Astrocyte (in vitro differentiated cells and primary cell): ENCODE measurements at places on chromosomes 7 and 10. TPM values are rescaled to one million over a fixed set of nuclear protein-coding genes. Genes with fewer than 3 reads are reported as not detected.
A peak's percentile ranks its signal among the peaks of the same experiment; 100 is the strongest.

DNA sequence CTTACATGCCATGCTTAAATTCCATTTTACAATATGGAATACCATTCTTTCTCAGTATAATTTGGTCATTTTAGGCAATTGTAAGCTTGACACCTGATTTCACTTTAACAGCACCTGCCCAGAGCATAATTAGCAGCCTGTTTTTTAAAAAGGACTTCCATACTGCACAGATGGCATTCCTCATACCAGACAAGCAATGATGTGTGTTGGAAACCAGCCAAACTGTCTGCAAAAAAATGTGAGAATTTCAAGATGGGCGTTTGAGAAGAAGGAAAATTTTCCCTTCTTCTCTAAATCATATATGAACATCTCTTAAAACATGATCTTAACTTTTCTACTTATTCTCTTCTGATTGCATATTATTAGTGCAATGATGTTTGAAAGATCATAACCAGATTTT, 40.4 kb upstream of the AGMO start:
- DNase-seq, result no peak

DNA sequence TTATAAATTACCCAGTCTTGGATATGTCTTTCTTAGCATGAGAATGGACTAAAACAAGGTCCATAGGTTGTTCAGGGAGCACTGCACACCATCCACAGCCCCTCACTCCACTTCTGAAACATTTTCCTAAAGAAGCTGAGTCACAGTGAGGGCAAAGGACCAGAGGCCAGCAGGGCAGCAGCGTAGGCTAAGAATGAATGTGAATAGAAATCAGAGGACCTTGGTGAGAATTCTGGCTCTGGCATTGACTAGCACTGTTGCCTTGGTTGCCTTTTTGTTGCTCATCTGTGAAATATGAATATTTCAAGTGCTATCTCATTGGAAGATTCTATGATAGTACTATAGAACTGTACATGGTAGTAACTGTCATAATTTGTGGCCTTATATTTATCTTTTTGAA, 41.7 kb upstream of the TOMM7 start:
- no peak for DNase-seq

DNA sequence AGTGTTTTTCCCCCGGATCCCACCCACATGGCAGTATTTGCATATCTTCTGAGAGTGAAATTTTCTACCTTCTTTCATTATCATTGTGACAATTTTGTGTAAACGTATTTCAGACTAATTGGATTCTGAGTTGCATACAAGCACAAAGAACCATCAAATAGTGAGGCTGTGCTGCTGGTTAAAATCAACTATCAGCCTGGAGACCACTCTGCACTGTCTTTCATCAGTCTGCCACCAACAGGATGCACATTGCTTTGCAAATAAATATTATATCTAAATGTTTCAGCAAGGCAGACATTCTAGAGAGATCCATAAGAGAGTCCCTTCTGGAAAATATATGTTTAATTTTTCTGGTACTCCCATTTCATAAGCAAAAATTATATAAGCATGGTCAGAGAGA, 851.8 kb downstream of the XPNPEP1 start:
- no peak for DNase-seq

DNA sequence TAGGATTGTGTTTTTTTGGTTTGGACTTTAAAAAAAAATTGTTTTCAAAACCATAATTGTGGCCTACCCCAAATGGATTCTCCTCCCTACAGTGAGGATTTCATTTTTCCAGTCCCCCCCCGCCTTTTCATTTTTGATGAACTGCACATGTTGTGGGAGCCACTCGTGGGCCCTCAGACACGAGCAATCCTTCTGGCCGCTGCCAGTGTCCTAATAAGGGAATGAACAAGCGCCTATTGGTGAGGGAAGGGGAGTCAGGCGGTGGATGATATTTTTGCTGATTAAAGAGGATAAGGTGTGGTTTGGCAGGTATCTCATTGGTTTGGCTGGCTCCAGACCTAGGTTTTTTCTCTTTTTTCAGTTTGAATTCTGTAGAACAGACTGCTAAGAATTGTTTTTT, 78.7 kb upstream of the AGBL3 start:
- peak; percentile 79 for DNase-seq

DNA sequence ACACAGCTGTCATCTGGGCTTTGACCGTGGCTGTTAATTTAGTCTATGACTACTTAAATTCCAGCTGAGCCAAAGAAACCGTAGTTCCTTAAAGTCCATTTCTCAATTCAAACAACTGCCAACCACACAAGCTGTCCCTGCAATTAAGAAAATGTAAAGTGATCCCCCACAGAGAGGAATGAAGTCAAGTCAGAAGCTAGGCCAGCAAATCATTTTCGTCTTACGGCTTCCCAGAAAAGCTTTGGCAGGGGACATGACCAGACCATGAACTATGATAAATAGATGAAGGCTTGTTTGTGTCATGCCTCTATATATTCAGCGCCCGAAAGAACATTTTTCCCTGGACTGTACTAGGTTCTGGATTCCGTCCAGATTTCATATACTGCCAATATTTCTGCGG, 54.6 kb downstream of the HACD1 start:
- DNase-seq, result peak; percentile 95

IFIT1B gene
- total RNA-seq, result not detected in 2 replicates

ASB4 gene
- not detected in 2 replicates for total RNA-seq

DNA sequence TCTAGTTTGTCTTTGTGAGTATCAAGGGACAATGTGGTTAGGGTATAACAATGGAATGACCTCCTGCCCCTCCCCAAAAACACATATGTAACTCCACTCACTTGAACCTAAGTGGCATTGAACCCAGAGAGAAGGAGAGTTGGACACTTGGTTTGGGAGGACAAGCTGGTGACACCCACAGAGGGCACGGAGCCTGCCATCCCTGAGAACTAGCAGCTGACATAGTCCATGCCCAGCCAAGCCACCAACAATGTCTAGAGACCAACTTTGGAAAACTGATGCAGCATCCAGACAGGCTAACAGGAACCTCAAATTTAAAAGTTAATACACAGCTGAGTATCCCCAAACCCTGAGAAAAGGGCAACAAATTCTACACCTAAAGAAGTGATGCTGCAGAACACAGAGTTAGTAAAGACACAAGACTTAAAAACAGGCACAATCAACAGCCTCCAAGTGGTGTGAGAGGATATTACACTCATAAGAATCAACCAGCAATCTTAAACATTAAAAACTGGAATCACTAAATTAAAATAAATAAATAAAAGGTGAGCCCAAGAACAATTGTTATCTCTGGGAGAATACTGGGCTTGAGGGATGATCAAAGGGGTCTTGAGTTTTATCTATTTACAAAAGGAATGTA, 27.2 kb downstream of the NUDCD3 start:
- DNase-seq, result no peak

GRCh38 chr7:34131371-34131770, 226.0 kb downstream of the BMPER start:
- peak; percentile 31 for DNase-seq

- no peak for DNase-seq
Observed at GRCh38 chr7:39898867-39899266, 51.2 kb upstream of the CDK13 start.

DNA sequence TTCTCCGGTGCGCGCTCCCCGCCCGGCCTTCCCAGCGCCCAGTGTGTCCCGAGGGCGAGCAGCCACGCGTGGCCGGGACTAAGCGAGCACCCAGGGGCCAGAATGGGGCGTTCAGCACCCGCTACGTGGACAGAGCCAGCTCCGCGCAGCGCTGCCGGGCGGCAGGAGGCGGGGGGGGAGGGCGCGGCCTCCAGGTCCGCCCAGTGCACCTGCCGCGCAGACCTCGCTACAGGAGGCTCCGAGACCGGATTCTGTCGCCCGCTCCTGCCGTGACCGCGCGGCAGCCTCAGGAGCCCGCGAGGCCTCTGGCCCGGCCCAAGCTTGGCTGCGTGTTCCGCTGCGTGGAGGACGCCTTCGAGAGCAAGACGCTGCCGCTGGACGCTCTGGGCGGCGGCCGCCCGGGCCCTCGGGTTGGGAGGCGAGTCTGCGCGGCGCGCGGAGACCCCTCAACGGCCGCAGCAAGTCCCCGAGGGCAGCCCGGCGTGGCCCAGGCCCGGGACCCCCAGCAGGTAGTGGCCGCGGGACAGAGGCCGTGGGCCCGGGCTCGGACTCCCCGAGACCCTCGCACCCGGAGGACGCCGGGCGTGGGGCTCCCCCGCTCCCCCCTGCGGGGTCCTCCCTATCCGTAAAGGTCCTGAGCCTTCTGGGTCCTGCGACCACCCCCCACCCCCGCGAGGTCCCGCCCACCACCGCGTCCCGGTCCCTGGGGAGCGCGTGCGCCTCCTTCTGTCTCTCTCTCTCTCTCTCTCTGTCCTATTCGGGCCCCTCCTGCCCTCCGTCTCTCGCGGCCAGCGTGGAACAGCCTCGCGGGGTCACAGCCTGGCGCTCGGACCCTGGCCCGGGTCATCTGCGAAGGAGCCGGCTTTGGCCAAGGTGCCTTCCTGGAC, 904 bp upstream of the DPYSL4 start:
- no peak for DNase-seq

DNA sequence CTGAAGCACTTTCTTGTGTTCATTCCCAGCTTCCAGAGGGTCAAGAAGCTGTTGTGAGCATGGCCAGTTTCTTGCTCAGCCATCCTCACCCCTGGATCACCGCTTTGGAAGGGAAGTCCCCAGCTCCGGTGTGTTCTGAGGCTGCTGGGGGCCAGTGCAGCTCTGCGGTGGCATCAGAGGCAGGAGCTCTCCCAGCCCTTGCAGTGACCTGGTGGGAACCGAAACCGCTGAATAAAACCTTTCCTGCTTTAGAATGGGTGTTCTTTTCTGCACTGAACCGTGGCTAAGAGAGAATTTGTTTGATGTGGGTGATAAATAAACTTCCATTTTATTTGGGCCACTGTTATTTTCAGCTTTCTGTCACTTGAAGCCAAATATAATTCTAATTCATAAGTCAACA, 450.9 kb upstream of the VSTM2A start:
- DNase-seq, result no peak

DNA sequence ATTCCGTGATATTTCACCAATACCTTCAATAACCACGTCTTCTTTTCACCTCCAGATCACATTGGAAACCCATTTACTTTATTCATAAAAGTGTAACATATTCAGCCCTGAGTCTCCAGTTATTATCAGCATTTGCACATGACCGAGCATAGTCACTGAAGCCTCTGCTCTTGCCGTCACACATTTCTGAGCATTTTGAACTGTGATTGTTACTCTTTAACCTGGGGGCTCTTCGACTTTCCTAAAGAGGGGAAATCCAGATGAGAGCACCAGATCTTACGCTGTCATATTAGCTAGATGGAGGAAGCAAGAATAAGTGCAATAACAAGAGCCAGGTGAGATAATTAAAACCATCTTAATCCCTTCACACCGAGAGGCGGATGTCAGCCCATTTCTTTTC, 260.0 kb upstream of the NRP1 start:
- DNase-seq, result no peak

DNA sequence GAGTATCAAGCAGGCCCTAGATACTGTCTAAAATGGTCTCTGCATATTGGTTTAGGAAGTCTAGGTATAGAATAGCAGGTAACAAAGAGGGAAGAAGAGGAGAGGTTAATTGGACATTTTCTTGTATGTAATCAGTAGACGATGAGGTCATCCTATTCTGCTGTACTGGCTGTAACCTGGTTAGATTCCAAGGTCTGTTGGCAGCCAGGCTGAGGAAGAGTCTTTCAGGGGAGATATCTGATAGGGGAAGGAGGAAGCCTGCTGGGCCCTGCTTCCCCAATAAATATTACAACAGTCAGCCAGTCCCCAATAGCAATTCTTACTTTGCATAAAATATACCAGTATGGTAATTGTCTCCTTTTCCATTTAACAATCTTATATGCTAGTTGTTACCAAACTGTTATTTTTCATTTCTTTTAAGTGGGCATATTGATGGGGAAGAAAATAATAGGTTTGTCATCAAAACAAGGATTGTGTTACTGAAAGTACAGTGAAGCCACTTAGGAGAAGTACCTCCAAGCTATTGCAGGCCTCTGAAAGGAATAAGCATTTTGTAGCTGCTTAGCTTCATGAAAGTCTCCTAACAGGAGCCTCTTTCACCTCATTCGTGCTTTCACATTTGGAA, 186.4 kb downstream of the LRRC4 start:
- DNase-seq, result peak; percentile 59

DNA sequence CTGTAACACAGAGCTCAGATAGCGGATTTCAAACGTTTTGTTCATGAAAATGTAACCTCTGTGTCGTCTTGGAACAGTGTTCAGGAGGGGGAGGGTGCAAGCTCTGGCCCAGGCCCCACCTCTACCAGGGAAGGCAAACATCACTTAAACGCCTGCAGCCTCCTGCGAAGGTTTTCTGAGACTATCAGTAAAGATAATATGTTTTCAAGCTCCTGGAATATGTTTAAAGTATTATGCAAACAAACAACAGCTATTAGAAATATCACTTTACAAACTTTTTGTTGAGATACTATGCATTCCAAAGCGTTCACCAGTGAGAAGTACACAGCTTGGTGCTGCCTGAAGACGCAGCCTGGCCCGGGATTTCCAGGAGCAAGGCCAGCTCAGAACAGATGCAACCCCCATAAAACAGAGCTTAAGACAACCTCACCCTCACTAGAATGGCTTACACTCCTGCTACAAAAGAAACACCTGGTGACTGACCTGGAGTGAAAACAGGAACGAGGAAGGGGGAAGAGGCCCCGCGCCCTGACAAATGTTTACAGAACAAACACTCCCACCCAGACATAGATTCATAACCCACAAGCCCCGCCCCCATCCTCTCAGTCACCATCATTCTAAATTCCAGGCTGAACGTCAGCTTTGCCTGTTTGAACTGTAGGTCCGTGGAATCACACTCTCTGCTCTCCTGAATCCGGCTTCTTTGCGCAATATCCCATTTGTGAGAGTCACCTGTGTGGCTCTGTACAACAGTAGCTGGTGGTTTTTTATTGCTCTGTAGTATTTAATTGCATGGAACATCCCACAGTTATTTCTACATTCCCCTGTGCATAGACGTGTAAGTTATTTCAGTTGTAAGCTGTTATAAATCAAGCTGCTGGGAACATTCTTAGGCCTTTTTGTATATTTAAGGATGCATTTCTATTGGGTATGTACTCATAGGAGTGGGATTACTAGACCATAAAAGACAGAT, 155.0 kb downstream of the PTPRN2 start:
- no peak for DNase-seq

DNA sequence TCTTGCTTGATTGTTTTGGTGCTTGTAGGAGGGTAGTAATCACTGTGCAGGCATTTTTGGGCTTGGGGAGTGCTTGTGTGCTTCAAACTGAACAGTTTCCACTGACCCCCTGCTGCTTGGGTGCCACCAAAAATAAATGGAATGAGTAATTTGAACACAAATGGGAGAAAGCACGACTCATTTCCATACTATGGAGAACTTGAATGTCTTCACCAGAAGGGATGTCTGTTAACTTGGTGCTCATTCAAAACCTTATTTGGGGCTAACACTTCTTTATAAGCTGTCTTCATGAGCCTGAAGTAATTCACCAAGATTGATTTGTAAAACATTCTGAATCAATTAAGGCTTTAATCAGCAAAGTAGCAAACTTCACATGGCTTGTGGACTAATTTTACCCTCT, 560.3 kb downstream of the SDK1 start:
- peak; percentile 3 for DNase-seq

GRCh38 chr7:20352573-20353306, 22.0 kb downstream of the ITGB8 start:
- DNase-seq, result peak; percentile 72
